ENCODE measurements at places on chromosomes 6 and 20.

DNA sequence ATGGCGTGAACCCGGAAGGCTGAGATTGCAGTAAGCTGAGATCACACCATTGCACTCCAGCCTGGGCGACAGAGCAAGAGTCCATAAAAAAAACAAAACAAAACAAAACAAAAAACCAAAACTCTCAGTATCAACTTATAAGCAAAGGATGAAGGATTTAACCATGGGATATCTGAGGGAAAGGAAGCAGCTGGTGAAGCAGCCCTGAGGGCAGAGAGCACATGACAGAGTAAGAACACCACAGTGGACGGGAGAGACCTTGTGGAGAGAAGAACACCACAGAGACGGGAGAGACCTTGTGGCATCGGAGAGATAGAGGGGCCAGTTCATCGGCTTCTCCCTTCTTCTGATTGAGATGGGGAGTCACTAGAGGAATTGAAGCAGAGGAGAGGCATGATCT, 697.2 kb downstream of the HDGFL1 start:
- DNase-seq: no peak

DNA sequence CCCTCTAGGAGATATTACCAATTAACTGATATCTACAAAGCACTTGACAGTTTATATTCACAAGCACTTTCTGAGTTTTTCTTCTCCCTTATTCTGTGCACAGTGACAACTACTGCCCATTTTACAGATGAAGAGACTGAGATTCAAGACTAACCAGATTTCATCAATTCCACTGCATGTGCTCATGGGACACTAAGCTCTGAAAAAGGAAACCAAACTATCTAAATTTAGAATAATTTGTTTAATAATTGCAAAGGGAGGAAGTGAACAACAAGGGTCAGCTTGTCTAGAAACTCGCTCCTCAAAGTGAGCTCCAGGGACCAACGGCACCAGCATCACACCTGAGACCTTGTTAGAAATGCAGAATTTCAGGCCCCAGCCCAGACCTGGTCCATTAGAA, 50.8 kb upstream of the MYLIP start:
- DNase-seq: no peak

GRCh38 chr6:52162940-52163908, 23.0 kb upstream of the IL17A start:
- no peak for DNase-seq

DNA sequence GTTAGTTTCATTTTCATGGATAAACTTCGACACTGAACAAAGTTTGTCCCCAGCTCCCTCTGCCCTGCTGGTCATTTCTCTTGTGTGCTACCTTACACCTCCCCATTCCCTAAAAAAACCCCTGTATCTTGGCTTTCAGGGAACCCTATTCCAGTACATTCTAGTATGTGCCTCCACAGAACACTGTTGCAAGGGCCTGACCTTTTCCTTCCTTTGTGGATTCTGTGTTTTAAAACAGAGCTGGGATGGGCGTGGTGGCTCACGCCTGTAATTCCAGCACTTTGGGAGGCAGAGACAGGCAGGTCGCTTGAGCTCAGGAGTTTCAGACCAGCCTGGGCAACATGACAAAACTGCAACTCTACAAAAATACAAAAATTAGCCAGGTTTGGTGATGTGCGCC, 20.6 kb upstream of the QKI start:
- DNase-seq: no peak

Measured in T-helper 2 cell (primary cell).